ENCODE measurements at places on chromosomes 3 and 15.

- DNase-seq: no peak
Observed at GRCh38 chr3:64295594-64295993, 70.3 kb upstream of the PRICKLE2 start.

GRCh38 chr15:78072080-78072892 is 5.2 kb downstream of the TBC1D2B start:
- DNase-seq: peak; percentile 62

GRCh38 chr3:141233457-141234161 is 2.0 kb downstream of the PXYLP1 start:
- no peak for DNase-seq

DNA sequence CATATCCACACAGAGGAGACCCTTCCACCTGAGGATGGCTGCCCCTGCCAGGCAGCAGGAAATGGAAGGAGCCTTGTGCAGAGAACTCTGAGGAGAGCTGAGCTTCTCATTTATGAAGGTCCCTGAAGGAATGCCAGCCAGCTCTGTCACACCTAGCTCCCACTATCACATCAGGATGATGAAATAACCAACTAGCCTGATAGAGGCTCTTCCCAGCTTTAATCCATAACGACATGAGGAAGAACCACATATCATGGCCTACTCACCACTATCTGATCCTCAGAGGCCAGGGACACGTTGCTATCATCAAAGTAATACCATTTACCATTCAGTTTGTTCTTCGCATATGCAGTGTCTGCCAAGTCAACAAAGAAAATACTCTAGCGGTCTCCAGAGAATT is 1.5 kb upstream of the C3orf62 start:
- DNase-seq: no peak
